ENCODE measurements at places on chromosomes 4 and X.
A peak's percentile ranks its signal among the peaks of the same experiment; 100 is the strongest.

DNA sequence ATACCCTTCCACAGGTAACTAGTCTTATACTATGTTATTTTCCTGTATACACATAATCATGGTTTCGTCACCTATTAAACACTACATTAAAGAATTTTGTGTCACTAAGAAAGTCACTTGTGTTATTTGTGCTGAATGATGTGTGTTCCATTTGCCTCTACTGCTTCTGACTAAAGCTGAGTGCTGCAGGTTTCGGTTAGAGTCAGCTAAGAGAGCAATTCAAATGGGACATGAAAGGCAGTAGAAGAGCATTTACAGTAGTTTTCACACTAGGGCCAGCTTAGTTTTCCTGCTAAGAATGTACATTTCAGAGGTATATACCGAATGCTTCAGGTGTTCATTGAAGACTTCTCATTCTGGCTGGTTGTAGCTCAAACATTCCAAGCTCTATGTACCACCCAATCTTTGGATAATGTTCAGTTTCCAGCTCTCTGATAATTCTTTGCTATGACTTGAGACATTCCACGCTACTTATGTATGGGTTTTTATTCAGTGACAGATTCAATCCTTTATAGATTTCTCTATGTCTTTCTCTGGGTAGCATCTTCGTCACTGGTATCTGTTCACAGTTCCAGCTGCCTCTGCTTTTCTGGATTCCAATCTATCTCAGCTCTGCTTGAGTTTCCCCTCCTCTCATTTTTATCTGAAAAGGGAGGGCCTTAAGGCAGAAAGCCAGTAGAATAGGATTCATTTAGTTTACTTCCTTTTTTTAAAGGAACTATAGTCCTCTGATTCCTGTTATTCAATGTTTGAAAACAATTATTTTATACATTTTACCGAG is 164.4 kb downstream of the CXXC4 start:
- no peak for DNase-seq

DNA sequence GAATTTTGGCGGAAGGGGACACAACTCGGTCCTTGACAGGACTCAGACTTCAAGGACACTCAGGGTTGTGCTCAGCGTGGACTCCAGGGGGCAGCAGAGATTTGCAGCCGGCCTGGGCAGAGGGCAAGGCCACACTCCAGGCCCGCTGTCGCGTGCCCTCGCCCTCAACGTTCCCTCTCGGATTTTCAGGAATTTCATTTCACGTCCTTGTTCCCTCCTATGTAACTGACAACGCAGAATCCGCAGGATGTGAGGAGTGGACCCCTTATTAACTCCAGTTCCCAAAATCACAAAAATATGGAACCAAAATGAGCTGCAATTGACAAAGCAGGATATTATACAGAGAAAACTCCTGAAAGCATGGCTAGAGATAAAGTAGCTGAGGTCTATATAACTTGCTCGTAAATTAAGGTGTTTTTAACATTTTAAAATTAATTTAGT is 21.0 kb upstream of the DCTD start:
- peak; percentile 76 for DNase-seq

GRCh38 chr4:8437281-8437680 is 3.2 kb downstream of the ACOX3 start:
- DNase-seq, result no peak

DNA sequence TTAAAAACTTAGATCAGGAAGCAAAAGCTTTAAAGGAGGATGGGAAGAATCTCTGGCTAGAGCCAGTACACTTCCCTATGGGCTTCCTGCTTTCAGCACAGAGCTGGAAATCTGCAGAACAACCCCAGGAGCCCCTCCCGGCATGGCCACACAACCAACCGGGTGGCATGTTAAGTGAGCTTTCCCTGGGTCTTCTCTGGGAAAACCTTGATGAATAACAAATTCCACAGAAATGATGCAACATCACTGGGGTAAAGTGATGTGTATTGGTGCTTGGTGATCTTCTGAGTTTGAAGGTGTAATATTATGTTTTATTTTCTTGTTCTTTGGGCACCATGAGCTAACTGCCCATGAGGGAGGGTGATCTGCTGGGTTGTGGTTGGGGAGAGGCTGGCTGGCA is 22.1 kb downstream of the NHS start:
- no peak for DNase-seq

DNA sequence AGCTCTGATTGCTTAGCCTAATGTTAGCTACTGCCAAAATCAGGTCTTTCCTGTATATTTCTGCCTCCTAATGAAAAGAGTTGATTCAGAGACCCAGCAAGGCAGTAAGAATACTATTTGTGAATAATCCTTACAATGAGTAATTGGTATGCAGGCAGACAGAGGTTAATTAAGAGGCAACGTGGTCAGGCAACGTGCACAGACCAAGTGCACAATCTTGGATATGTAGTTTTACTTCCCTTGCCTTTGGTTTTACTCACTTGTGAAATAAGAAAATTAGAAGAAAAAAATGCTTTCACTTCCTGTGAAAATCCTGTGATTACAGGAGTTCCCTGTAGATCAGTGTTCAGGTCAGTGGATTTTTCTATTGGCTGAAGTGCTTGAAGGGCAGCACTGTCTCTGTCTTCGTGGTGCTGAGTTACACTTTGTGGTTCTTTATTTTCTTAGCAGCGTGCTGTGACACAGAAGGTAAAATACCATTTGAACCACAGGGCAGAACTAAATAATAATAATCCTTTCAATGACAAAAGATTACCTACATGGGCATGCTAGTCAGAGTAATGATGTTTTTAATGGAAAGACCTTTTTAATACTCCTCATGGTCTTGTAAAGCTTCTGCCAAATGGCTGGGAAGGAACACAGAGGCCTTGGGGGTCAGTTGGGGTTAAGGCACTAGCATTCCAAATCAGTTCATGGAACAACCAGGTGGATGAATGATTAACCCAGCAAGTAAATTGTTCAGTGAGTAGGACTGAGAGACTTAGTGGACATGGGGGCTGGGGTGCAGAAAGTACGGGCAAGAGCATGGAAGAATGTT is 430.9 kb downstream of the MAPK10 start:
- no peak for DNase-seq

GRCh38 chrX:140524556-140524955 is 19.7 kb upstream of the SOX3 start:
- DNase-seq, result no peak
